ENCODE measurements at places on chromosomes 2 and 18.

GRCh38 chr2:9637330-9637729 is 6.5 kb upstream of the YWHAQ start:
- no peak for DNase-seq

GRCh38 chr2:158046121-158046880 is 55.4 kb upstream of the UPP2 start:
- DNase-seq: no peak

- no peak for DNase-seq
These were observed 89.6 kb downstream of the BCL2 start for GRCh38 chr18:63229971-63230370.

DNA sequence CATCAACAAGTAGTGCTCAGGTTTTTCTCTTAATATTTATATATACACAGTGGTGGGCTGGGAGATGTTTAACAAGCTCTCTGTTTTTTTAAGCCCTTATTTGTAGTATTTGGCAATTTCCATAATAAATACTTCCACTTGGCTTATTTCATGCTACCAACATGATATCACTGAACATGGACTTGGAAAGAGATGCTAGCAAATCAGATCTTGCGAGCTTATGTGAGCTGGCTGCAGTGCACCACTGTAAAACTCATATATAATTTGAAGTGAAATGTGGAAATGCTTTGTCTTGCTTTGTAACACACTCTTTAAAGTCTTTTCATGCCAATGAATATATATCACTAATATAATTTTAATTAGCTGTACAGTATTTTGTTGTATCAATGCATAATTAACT is 155.7 kb downstream of the ALK start:
- DNase-seq: no peak

- no peak for DNase-seq
These were observed 35.7 kb downstream of the AMER3 start for GRCh38 chr2:130790804-130791616.

DNA sequence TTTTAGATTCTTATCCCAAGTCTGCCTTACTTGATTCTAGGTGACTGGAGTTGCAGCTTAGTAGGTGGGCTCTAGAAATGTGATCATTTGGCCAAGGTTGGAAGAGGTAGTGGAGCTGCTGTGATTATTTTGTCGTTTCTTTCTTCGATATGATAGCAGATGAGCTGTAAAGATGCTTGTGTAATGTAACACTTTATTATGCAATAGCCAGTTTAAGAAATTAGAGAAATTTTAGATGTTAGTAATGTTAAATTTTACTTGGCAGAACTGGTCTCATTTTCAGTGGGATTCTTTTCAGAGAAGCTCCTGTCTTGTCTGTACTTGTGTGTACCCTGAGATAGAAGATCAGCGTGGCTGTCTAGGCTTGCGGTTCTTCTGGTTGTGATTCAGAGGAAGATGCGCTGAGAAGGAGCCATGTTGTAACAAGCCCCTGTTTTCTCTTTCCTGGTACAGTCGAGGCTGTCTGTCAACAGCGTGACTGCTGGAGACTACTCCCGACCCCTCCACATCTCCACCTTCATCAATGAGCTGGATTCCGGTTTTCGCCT is 9.3 kb downstream of the TSN start:
- no peak for DNase-seq

DNA sequence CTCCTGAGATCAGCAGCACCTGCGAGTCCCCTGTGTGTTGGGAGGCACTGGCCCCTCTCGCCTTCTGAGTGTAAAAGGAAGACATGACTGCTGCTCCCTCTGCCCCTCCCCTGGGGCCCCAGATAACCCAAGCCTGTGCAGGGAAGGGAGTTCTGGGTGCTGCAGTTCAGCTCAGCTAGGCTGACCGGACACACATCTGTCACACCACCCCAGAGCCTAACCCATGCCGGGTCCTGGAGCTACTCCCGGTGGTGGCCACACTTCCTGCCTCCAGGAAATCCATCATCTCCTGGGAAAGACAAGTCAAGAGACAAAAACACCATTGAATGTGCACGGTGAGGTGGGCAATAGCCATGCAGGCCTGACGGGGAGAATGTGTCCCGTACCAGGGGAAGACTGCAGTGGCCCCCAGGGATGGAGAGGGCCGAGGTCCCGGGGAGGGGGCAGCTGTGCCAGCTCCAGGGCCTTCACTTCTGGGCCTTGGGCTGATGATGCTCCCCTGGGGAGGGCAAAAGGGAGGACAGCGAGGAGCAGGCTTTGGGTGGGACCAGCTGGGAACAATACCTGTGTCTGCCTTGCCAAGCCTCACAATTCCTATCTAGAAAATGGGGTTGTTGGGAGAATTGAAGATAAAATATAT is 210.6 kb downstream of the TFCP2L1 start:
- DNase-seq: no peak

DNA sequence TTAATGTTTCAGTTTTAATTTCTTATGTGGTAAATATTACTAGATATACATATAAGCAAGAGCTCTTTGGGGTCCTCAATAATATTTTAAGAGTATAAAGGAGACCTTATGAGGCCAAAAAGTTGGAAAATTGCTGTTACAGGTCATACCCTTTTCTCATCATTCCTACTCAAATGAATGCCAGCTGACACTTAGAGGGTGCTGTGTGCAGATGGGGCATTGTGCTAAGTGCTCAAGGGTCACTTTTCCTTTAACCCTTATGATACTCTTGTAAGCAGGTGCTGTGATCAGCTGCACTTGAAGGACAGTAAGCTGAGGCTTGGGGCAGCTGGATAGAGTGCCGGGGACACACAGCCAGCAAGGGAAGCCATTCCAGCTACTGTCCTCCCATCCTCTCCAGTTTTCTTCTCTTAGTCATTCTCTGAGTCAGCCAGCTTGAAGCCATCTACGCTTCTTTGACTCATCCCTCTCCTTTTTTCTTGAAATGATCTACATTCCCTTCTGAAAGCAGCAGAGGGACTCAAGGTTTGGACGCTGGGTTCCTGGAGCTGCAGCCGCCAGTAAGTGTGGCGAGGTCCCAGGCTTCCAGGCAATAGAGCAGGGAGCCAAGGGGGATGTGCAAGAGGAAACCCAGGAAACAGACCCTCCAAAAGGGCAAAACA is 42.0 kb upstream of the CREB1 start:
- no peak for DNase-seq

- peak; percentile 30 for DNase-seq
These were observed 149.4 kb upstream of the SLC1A4 start for GRCh38 chr2:64839844-64840243.

DNA sequence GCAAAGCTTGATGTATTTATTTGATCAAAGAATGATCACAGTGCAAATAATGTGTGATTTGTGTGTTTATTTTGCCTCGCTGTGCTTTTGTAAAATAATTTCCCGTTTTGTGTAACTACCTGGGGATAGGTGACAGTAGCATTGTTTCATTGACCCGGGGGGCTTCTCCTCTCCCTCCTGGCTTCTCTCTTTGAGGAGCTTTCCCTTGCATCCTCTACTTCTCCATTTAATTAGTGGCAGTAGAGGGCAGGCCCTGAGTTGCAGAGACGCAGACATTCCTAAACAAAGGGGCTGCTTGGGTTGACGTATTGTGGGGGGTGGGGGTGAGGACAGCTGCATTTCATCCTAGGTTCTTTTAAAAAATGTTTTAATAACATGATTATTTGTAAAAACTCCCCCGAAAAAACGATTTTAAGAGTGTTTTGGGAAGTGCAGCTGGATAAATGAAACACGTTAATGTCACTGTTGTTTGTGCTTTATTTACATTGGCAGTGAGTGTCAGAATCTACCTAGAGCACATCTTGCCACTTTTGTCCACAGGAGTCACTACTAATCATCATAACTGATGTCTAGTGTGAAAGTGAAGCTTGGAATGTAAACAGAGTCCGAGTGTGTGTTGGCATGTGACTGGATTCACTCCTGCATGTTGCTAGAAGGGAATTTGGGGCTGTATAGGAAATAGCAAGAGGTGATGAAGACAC is 2.2 kb downstream of the NEDD4L start:
- no peak for DNase-seq

DNA sequence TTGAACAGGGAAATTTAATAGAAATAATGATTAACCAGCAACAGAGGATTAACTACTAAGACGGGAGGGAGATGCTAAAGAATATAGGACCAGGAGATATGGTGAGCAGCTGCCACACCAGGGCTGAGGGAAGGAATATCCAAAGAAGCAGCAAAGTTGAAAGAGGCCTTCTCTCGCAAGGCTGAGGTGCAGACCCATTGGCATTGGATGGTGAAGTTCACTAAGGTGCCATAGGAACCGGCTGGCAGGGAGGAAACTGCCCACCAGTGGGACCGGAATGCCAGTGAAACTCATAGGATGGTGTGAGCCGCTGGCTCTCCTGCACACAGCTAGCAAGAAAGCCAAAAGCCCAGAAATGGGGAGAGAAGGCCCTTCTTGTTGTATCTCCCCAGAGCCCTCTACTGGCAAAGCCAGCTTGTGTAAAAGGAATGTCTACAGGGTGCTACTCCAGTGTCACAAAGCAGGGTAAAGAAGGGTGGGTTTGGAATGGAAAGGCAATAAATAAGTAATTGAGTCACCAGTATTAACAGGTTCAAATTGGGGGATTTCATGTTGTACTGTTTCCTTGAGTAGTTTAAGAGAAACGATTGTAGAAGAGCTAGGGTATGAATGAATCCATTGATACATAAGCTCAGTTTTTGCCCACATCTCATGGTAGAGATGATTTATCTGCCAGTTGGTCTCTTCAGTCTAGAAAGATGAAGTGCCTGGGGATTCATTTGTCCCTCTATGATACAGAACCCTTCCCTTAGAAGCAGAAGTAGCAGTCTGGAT is 36.0 kb downstream of the FARP2 start:
- DNase-seq: no peak

DNA sequence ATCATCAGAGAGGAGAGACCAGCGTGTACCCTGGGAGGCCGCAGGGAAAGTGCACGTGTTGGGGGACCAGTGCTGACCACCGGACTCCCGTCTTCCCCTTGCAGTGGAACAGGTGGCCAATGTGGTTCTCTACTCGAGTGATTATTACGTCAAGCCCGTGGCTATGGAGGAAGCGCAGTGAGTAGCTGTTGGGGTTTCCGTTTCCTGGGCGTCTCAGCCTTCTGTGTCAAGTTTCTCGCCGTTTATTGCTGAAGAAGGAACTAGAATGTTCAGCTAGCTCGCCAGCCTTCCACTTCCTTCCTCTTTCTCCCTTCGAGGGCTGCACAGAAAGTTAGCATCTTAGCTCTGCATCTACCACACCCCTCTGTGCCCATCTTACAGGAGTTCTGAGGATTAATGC is 22.8 kb upstream of the DGKD start:
- peak; percentile 81 for DNase-seq

GRCh38 chr18:48959921-48960920 is 9.5 kb upstream of the SMAD7 start:
- no peak for DNase-seq

DNA sequence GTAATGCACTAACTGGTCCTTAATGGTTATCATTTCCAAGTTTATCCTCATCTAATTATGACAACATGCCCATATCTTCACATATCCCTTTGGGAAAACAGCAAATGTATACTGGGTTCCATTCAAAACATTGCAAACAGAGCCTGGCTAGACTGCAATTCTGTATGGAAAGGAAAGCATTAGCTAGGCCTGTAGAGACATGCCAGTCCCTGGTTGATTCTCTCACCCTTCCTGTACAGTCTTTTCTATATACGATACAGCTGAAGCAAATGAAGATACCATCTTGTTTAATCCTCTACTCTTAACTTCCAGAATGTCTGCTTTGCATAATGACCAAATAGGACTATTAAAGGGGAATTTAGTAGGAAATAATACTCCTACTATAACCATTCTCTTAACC is 294.4 kb upstream of the MC4R start:
- no peak for DNase-seq

- no peak for DNase-seq
These were observed 55.5 kb upstream of the SLC16A14 start for GRCh38 chr2:230124235-230124634.

- DNase-seq: no peak
These were observed 15.8 kb downstream of the DYNAP start for GRCh38 chr18:54606835-54607212.

- no peak for DNase-seq
These were observed 122.8 kb downstream of the ARL4C start for GRCh38 chr2:234374150-234374508.

- no peak for DNase-seq
These were observed 261.5 kb upstream of the CDH2 start for GRCh38 chr18:28438381-28438780.

DNA sequence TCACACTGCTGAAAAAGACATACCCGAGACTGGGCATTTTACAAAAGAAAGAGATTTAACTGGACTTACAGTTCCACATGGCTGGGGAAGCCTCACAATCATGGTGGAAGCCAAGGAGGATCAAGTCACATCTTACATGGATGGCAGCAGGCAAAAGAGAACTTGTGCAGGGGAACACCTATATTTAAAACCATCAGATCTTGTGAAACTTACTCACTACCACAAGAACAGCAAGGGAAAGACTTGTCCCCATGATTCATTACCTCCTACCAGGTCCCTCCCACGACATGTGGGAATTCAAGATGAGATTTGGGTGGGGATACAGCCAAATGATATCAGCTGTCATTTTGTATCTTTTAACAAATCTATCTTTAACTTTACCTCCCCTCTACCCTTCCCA is 251.1 kb upstream of the RASGRP3 start:
- DNase-seq: no peak

DNA sequence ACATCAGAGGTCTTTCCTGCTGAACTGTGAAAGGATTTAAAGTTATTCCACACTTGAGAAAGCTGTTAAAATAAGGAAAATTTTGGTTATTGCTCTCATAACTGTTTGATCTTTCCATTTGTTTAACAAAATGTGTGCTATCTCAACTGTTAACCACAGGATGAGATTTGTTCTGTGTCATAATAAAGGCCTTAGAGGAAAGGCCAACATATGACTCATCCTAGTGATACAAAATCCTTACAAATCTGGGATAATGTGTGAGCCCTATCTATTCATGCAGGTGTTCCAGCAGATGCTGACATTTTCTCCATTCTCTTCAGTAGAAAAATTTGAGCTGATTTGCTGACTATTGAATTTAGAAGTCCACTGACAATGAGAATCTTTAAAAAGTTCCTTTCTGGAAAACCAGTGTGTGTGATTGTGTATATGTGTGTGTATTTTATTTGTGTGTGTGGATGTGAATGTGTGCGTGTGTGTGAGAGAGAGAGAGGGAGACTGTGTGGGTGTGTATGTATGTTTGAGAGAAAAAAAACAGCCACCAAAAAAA is 1111.9 kb upstream of the GYPC start:
- DNase-seq: no peak

- peak; percentile 36 for DNase-seq
These were observed 1.4 kb upstream of the LAPTM4A start for GRCh38 chr2:20052861-20053281.

- peak; percentile 46 for DNase-seq
These were observed 163.6 kb upstream of the ZNF516 start for GRCh38 chr18:76658627-76659026.

All from activated CD4-positive, alpha-beta memory T cell treated with anti-CD3 and anti-CD28 coated beads for 36 hours (primary cell).